ENCODE measurements at places on chromosomes 12 and 14.

DNA sequence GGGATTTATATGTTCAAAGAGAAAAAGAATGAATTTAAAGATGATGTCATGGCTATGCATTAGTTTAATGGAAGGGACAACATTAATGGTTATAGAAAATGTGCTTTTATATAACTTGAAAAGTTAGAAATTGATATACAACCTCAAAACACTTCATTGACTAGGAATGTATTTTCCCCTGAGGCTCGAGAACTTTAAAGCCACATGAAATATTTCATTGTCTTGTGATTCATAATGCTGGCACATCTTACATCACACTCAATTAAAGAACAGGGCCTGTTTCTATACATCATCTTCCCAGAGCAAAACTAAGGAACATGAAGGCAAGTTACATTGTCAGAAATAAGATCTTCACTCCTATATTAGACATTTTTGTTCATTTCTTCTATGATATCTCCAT is 35.2 kb upstream of the PAWR start:
- no peak for DNase-seq

GRCh38 chr14:36605506-36605857 is 23.1 kb upstream of the NKX2-8 start:
- no peak for DNase-seq

DNA sequence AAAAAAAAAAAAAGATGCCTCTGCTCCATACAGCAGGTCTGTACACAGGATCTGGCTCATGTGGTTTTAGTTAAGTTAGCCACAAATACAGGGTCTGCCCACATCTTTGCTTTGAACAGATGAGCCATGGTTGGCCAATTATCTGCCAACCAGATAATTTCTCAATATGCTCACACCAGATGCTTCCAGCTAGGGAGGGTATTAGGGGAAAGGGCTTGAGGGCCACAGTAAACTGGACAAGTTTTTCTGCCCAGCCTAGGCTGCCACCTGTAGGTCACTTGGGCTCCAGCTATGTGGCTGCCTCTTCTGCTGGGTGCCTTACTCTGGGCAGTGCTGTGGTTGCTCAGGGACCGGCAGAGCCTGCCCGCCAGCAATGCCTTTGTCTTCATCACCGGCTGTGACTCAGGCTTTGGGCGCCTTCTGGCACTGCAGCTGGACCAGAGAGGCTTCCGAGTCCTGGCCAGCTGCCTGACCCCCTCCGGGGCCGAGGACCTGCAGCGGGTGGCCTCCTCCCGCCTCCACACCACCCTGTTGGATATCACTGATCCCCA is 776 bp downstream of the RDH5 start:
- DNase-seq, result peak; percentile 96

DNA sequence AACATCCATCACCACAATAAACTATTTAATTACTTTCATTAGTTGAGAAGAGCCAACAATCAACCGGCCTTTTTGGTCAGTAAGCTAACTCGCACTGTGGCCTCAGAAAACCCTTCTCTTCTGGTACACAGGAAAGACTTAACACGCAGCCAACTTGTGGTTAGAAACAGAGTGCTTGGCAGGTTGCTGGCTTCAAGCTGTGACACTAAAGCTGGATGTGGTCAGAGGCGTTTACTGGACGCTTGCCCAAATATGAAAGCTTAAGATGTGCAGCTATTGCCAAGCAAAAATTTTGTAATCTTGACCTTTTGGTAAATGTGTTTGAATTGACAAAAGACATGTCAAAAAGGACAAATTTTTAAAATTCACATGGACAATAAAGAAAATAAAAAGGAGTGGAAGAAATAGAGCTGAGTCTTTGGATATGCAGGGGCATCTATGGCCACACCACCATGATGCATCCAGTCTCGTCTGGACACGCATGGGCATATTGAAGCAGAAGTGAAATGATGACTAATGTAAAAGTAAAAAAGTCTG is 2.6 kb upstream of the KLRK1 start:
- DNase-seq, result no peak

- DNase-seq, result no peak
Measured at GRCh38 chr14:40213701-40214100, 781.5 kb upstream of the FBXO33 start.

GRCh38 chr14:66038618-66039017 is 447.6 kb upstream of the CCDC196 start:
- no peak for DNase-seq

- no peak for DNase-seq
Measured at GRCh38 chr12:132686825-132687210, 324 bp downstream of the POLE start.

DNA sequence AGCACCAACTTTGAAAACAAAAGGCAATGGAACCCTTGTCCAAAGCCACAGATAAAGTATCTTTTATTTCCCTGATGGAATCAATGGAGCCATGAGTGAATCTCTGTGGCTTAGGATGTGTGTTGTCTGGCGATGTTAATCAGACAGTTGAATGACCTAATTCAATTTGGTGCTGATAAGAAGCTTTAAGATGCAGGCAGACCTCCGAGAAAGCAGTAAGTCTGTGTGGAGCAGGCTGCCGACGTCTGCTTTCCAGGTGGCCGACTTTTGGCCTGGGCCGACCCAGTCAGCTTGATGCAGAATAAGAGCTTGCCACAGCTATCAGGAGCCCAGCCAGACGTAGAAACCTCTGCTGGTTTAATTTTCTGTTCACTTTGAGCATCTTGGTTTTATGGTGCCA is 21.1 kb upstream of the TMEM132C start:
- DNase-seq, result no peak

DNA sequence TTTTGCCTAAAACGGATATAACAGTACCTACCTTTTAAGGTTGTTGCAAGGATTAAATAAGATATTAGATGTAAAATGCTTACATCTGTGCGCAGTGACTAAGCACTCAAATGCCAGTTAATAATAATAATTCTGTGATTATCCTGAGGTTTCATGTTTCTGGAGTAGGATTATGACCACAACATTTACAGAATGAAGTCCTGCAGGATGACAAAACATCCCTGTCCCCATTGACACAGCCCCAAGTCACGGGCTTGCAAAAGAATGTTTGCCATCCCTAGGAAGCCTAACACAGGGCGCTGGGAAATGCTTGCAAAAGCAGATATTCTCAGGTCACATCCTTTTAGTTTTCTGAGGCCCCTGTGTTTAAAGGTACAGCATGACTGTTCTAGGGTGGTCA is 20.1 kb downstream of the SUSD6 start:
- peak; percentile 67 for DNase-seq

DNA sequence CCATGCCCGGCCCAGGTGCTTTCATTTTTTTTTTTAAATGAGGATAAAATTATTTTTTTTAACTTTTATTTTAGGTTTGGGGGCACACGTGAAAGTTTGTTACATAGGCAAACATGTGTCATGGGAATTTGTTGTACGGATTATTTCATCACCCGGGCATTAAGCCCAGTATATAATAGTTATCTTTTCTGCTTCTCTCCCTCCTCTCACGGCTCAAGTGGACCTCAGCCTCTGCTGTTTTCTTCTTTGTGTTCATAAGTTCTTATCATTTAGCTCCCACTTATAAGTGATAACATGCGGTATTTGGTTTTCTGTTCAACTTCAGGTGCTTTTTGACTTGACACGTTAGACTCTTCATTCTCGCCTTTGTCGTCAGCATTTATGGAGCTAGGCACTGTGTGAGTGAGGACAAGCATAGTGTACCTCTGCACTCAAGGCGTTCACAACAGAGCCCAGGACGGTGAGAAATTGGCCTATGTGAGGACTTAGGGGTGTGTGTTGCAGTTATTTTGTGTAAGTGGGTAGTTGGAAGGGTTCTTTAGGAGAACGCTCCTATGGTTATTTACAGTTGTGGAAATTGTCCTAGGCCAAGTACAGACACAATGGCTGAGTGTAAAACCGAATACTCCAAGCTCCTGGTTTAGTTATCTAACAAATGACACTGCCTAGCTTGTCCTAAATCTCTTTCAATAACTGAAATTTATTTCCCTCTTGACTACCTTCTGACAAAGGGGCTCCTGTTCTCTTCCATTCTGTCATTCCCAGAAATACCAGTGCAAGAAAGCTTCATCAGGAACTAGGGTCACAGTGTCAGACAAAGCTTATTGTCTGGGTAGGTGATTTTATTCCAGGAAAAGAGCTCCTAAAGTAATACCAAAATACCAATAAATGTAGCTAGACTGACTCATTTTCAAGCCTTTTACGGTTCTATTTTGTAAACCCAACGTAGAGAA is 200.5 kb upstream of the PRICKLE1 start:
- no peak for DNase-seq

GRCh38 chr12:79294590-79294989 is 396.2 kb downstream of the PAWR start:
- DNase-seq, result no peak

GRCh38 chr14:89241934-89242651 is 174.9 kb downstream of the FOXN3 start:
- DNase-seq, result no peak

DNA sequence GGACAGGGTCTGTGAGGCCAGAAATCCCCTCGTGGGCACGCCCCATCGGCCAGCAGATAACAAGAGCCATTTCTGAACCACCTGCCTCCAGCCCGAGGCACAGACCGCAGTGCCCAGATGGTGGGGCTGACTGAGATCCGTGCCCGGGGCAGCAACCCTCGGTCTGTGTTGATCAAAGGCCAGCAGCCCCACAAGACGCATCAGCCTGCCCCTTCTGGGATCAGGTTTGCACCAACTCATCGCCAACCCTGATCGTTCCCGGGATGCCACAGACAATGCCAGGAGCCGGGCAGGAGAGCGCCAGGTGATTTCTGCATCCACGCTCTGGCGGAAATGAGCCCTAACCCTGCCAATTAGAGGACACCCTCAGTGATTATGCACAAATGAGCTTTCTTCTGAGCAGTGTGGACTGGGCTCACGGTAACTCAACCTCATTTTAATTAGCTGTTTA is 64.5 kb downstream of the TESC start:
- peak; percentile 3 for DNase-seq

DNA sequence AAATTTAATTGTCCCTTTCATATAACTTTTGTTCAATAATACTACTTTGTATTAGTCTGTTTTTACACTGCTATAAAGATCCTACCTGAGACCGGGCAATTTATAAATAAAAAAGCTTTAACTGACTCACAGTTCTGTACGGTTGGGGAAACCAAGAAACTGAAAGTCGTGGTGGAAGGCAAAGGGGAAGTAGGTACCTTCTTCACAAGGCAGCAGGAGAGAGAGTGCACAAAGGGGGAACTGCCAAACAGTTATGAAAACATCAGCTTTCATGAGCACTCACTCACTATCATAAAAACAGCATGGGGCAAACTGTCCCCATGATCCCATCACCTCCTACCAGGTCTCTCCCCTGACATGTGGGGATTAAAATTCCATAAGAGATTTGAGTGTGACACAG is 1069.0 kb downstream of the FSCB start:
- peak; percentile 11 for DNase-seq

DNA sequence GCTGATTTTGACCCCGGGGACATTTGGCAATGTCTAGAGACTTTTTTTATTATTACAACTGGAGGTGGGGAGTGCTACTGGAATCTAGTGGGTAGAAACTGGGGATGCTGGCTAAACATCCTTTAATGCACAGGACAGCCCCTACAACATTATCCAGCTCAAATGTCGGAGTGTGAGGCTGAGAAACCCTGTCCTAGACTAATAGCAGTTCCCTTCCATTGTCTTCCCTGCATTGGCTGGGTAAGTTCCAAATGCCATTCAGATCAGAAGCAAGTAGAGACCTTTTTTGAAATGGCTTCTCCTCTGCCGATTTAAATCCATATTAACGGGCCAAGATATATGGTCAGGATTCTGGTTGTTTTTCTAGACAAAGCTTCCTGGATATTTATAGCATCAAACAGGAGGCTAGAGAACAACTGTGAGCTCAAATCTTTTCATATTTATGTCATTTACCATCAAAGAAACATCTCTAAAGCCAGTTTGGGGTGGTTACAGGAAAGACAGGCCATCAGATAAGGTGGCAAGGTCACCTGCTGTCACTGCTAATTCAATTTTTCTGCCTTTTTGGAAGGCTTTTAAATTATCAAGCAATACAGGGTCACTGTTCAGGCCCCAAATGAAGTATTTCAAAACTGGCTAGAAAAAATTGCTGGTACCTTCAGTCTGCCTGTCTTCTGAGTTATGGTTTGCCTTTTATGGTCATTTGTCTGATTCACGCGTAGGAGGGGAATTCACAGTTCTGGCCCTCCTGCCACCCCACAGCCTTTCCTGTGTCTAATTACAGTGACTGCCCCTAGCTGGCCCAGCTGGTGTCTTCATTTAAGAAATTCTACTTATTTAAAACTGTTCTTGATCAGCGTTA is 20.1 kb upstream of the AKAP5 start:
- DNase-seq, result no peak

DNA sequence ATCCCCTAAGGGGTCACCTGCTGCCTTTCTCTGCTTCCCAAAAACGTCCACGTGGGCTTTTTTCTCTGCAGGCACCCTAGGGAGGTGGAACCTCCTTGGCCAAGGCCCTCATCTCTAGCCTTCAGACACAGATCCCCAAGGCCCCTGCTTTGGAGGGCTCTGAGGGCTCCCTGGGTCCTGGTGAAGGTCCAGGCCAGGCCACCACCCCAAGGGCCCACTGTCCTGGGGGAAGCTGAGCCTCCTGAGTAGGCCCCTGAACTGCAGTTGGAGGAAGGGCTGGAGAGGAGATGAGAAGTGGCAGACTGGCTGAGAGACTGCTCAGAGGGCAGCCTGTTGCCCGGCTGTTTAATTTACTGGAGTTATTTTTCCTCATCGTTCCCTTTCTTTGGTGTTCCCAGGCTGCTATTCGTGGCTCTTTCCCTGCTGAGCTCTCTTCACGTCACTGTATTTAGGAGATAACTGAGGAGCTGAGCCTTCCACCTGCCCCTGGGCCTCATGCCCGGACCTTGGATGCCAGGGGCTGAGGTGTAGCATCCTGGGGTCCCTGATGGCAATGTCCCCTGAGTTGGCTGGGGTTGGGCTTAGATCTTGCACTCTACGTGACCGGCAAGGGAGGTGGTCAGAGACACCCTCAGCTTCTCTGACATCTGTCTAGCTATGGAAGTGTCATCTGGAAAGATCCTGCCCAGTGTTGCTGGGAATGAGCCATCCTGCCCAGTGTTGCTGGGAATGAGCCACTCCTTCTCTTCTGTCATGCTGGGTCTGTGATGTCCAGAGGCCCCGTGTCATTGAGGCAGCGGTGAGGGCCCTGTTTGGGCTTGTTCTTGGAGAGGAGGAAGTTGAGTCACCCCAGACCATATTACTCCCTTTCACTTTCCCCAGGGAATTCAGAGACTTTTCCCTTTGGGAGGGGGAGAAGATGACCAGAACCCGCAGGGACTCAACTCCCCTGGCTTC is 139.8 kb downstream of the TSPAN9 start:
- DNase-seq, result no peak

DNA sequence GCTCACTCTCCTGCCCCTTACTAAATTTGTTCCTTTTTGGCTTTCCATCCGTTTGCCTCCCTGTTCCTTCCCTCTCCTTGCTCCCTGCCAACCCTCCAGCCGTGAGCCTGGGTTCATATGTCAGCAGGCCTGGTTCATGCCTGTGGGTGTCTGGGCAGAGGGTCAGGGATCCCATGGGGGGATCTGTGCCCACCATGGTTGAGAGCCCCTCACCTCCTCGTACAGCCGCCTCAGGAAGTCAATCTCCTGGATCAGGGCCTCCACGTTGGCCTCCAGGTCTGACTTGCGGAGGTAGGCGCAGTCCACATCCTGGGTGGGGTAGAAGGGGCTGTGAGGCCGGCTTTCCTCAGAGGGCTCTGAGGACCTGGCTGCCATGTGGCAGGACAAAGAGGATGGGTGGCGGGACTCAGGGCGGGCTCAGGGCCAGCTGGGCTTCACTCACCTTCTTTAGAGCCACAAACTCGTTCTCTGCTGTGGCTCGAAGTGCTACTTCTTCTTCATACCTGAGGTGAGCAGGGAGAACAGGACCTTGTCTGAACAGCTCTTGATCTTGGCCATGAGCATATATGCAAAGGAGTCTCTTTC is 3.6 kb downstream of the KRT83 start:
- DNase-seq, result no peak
